ENCODE measurements at places on chromosomes 16 and 17.
A peak's percentile ranks its signal among the peaks of the same experiment; 100 is the strongest.

DNA sequence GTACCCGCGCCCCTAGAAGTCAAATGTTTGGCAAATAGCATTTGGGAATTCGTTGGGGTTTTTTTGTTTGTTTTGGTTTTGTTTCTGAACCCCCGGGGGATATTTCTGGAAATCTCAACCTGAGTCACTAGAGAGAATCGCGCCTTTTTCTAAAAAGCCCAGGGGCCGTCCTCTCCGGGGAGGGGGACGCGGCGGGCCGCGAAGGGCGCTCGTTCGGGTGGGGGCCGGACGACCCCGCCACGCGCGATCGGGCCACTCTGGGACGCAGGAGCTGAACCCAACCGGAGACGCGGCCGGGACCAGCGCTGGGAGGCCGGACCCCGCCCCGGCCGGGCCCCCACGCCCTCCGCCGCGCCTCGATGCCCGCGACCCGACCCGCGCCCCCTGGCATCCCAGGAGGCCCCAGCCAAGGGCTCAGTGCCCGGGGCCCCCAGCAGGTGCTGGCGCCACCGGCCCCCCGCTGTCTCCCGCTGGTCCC lies 302 bp downstream of the LITAF start:
- no peak for DNase-seq

- no peak for DNase-seq
Observed at GRCh38 chr17:21466550-21466949, 90.4 kb downstream of the KCNJ12 start.

DNA sequence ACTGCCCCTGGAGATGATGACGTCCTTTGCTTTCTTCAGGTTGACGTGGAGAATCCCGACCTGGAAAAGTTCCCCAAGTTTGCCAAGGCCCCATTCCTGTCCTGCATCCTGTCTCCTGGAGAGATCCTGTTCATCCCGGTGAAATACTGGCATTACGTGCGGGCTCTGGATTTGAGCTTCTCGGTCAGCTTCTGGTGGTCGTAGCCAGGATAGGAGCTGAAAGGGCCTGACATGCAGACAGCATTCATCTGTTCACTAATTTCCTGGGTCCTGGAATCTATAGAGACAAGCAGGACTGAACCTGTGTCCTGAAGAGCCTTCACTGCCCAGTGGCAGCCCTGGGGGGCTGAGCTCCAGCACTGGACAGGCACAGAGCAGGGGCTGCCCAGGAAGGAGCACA lies 17.2 kb downstream of the KDM8 start:
- no peak for DNase-seq

DNA sequence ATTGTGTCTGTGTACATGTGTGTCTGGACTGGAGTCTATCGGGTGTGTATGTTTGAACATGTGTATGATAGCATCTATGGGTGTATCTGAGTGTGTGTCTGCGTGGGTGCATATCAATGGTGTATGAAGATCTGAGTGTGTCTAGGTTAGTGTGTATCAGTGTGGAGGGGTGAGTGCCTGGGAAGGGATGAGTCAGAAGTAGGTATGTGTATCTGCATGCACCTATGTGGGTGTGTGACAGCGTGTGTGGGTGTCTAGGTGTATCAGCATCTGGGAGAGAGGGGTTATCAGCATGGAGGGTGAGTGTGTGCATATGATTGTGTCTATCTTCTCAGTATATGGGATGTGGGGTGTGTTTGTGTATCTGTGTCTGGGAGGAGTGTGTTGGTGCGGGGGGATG lies 58.2 kb upstream of the LHX1 start:
- DNase-seq = no peak

DNA sequence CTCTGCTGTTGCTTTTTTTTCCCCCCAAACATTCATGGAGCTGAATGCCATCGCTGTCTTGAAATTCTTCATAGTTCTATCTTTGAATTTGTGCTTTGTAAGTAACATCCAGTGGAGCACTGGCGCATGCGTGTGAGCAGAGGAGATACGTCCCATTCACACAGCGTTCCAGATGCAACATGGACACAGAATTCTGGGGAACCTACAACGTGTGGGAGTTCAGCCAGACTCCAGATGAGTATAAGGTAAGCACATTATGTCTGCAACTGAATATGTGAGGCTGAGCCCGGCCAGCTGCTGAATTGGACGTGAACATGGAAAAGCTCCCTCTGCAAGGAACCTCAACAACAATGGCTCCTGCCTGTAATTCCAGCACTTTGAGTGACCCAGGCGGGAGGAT lies 4.3 kb upstream of the ATP1B2 start:
- DNase-seq = no peak

DNA sequence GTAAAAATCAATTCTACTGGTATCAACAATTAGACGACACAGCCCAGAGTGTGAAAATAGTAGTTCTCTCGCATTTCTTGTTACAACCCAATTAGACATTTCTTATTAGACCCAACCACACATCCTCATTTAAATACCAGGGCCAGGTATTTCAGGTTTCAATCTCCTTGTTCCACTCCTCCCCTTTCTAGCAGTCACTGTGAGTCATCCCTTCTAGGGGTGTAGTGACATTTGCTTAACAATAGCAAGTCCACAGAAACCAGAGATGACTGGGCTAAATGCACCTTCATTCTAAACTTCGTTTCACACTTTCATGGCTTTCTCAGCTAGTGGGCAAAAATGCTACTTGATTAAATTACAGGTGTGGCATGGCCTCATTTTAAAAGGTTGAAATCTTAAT lies 116.9 kb upstream of the CACNG3 start:
- DNase-seq = no peak

GRCh38 chr17:73588891-73589290 lies 55.4 kb downstream of the SDK2 start:
- DNase-seq = no peak

DNA sequence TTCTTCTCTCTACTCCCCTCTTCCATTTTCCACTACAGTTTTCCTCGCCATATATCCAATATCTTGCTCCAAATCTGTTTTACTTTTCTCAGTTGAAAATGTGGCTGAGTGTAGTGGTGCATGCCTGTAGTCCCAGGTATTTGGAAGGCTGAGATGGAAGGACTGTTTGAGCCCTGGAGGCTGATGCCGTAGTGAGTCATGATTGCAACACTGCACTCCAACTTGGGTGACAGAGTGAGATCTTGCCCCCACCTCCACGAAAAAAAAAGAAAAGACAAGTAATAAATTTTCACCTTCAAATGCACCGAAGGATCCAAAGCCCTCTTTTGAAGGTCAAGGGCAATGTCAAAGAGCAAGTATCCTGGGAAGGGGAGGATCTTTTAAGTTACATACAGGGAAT lies 592.3 kb downstream of the TMEM114 start:
- no peak for DNase-seq

DNA sequence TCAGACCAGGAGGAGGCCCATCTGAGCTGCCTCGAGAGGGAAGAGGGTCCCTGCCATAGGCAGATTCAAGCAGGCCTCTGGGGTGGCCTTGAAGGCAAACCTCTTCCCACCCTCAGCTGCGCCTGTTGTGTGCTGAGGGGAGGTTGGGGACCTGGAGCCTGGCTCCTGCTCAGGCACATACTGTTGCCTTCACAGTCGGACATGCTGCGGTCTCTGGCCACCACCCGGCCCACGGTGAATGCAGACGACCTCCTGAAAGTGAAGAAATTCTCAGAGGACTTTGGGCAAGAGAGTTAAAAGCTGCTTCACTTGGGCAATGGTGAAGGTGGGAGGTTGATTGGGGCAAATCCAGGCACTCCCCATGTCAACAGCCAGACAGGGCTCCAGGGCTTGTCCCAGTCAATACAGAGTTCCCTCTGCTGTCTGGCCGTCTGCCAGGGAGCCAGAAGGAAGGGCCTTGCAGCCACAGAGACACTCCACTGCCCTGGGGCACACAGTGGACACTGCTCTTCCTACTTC lies 6.3 kb downstream of the PDF start:
- no peak for DNase-seq

DNA sequence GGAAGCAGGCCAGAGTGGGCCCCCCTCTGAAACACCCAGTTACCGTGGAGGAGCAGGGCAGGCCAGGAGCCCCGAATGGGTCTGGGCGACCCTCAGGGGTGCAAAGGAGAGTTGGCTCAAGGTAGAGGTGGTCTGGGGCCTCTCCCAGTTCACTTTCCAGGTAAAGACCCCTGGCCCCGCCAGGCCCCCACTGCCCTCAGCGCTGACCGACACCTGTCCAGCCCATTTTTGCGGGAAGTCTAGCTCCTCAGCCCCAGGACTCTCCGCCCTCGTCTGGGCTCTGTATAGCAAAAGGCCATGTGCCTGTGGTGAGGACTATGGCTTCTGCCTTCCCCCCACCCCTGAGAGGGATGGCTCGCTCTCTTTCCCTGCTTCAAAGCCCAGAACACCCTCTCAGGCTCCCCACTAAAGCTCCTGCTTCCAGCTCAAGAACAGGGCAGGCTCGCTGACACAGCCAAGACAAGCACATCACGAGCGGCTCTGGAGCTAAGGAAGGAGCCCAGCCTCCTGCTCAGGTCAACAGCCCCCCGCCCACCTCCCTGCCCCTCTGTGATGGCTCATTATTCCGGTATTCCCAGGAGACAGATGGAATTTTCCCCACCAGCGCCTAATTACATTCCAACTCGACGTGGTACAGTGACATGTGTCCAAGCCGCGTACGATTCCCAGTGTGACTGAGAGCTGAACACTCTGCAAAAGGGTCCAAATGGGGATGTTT lies 59.4 kb downstream of the RTN4RL1 start:
- DNase-seq = no peak

GRCh38 chr17:2174014-2174413 lies 119.1 kb downstream of the HIC1 start:
- no peak for DNase-seq

DNA sequence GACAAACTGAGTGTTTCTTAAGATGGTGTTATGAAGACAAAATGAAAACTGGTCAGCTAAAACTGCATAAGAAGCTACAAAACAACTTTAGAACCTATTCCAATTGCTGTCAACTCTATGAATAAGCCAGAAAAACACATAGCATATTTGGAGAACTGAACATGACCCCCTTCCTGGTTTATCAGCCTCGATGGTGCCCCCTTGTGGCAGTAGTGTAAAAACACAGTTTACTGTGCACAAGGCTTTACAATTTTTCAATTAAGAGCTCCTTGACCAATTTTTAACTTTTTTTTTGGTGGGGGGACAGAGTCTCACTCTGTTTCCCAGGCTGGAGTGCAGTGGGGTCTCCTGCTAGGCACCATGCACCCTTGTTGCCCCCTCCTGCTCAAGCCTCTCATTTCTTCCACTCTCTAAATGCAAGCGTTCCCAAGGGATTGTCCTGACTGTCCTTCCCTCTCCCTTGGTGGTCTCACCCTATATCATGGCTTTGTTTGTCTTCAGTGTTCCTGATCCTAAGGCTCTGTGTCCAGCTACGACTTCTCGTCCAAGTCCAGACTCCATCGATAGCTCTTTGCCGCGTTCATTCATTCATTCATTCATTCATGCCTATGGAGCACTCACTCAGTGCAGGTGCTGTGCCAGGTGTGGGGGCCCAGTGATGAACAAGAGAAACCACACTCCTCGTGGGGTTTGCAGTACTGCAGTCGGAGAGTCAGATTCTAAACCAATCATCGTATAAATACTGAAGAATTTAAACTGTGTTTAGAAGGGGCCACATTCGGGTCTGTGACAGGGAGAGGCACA lies 7.5 kb downstream of the EIF1 start:
- DNase-seq = peak; percentile 76

DNA sequence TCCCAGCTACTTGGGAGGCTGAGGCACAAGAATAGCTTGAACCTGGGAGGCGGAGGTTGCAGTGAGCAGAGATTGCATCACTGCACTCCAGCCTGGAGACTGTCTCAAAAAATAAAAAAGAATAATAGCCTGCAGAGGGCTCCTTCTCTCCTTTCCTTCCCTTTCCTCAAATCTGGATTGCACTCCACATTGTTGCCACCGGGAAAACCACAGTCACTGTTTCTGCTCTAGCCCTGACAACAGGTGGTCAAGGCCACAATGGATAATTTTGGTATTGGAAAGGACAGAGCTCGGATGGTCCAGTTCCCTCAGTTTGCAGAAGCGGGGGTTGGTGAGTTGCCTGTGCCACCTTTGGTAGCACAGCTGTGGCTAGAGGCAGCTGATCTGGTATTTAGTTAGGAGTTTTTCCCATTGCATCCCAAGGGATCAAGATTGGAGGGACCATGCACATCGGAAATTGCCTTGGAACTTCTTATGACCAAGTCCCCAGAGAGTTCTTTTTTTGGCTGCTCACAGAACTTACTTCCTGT lies 44.7 kb upstream of the PRSS54 start:
- no peak for DNase-seq

DNA sequence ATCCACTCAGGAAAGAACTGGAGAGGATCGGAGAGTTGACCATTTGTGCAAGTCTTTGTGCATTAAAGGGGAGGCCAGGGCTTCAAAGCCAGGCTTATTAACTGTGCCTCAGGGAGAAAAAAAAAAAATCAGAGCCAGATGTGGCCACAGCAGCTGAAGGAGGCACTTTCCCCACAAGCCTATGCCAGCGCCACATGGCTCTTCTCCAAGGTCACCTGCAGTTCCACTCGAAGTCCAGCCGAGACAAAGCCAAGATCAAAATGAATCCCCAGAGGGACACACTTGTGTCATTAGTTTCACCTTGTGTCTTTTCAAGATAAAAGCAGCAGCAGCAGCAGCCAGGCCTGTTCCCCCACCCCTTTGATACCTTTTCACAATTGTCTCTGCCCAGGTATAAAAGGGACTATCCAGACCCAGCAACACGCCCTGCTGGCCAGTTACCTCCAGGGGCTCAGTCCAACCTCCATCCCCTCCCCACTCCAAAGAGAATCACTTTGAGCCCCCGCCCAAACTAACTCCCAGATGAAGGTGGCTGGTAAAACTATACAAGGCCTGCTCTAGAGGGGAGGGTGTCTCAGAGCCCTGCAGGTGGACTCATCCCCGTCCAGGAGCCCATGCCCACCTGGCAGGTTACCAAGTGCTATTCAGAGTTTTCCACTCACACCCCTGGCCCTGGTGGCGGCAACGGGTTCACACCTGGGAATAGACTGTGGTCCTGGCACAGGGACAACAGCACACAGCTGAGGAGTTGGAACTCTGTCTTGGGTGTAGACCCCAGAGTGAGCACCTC lies 29.2 kb downstream of the AXIN2 start:
- no peak for DNase-seq

DNA sequence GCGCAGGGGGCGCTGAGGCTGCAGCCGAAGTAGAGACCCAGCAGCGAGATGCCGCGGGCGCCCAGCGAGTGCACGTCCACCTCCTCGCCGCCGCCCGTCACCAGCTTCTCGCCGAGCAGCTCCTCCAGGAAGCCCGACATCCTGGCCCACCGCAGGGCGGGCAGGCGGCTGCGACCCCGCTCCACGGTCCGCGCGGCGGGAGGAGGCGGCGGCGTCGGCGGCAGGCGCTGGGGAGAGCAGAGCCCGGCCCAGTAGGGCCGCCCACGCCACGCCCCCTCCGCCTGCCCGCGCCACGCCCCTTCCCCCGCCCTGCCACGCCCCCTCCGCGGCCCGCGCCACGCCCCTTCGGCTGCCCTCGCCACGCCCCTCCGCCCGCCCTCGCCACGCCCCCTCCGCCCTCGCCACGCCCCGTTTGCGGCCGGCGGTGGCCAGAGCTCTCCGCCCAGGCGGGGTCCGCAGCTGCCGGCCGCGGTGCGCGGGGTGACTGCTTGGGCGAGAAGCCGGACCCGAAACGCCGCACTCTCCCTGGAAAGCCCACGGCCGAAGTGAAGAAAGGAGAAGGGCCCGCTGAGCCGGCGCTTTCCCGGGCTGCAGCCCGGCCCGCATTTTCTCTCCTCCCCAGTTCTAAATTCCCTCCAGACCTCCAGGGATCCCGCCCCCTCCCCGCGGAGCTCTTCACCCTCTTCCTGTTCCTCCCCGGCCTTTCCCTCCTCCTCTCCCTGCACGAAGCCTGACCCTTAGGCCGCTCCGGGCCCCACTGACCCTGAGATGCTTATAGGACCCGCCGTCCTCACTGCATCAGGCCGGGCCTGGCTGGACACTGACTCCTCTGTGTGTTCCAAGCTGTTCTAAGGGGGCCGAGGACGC lies at the start of gene NXN:
TSS of gene NXN (minus strand) at position 238 of the 867 bp plus-strand sequence.
- peak; percentile 88 for DNase-seq

Measured in CD4-positive, alpha-beta memory T cell (primary cell).